ENCODE measurements at places on chromosomes 1 and 21. TPM values are rescaled to one million over a fixed set of nuclear protein-coding genes. Genes with fewer than 3 reads are reported as not detected.

The MX2 gene
- total RNA-seq = 6.1 TPM

The CD1C gene
- total RNA-seq = 0.61 TPM

The FASLG gene
- 30.3 TPM for total RNA-seq

The FCRL3 gene
- total RNA-seq = 4.9 TPM

The ADAR gene
- total RNA-seq = 245 TPM

The SHISAL2A gene
- 7.5 TPM for total RNA-seq

The TLR5 gene
- total RNA-seq = 0.05 TPM

The LYPD8 gene
- total RNA-seq = not detected

The DAB1 gene
- total RNA-seq = not detected

The NPPA gene
- not detected for total RNA-seq

Data from activated T-cell treated with anti-CD3 and anti-CD28 coated beads, Interleukin-2, amount 50 U/mL, for 4 hours (primary cell).